Endodermal cell (in vitro differentiated cells): ENCODE measurements at places on chromosomes 13 and 19. TPM values are rescaled to one million over a fixed set of nuclear protein-coding genes. Genes with fewer than 3 reads are reported as not detected.

GRCh38 chr13:43077461-43077860 lies 54.1 kb downstream of the DNAJC15 start:
- DNase-seq = peak; percentile 55

GRCh38 chr19:4636151-4636717 lies 3.1 kb upstream of the TNFAIP8L1 start:
- DNase-seq = peak; percentile 92

GRCh38 chr13:77113496-77113895 lies 86.5 kb upstream of the FBXL3 start:
- no peak for DNase-seq

GRCh38 chr13:76522083-76522755 lies 364.0 kb downstream of the KCTD12 start:
- peak; percentile 64 for DNase-seq

GRCh38 chr13:43663474-43664090 lies 123.2 kb downstream of the ENOX1 start:
- DNase-seq = no peak

GRCh38 chr19:11535792-11536595 lies 2.7 kb upstream of the CNN1 start:
- peak; percentile 97 for DNase-seq

- no peak for DNase-seq
Measured at GRCh38 chr19:17020385-17020784, 6.2 kb downstream of the CPAMD8 start.

DNA sequence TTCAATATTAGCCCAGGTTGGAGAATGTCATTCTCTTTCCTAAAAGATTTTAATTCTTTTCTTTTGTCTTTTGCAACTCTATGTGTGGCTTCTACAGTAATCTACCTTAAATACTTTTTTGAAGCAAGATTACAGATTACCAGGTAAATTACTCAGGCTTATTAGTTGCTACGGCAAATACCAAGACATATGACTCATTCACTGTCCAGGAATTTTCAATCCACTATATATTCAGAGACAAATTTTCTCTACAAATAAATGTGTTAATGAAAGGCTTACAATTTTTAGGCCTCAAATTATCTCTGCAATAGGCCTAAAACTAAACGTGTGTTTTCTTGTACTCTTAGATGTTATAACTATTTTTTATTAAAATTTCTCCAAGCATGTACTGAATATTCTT lies 631.3 kb downstream of the DIAPH3 start:
- no peak for DNase-seq

The COL4A1 gene
- 688 to 712 TPM (median 702 TPM) in 3 replicates for total RNA-seq

The MUC16 gene
- total RNA-seq = 0.11 and 0.13 TPM in 2 replicates

The KLK1 gene
- total RNA-seq = 0.75 and 1.5 TPM in 2 replicates

The LIM2 gene
- not detected in 3 replicates for total RNA-seq

The ZNF524 gene
- 3.7 to 5.6 TPM (median 5.0 TPM) in 3 replicates for total RNA-seq

The OR7A5 gene
- total RNA-seq = not detected in 2 replicates
